ENCODE measurements at places on chromosomes 11 and 22.
A peak's percentile ranks its signal among the peaks of the same experiment; 100 is the strongest.

GRCh38 chr11:65120831-65121230, 1.1 kb downstream of the FAU start:
- no peak for DNase-seq

DNA sequence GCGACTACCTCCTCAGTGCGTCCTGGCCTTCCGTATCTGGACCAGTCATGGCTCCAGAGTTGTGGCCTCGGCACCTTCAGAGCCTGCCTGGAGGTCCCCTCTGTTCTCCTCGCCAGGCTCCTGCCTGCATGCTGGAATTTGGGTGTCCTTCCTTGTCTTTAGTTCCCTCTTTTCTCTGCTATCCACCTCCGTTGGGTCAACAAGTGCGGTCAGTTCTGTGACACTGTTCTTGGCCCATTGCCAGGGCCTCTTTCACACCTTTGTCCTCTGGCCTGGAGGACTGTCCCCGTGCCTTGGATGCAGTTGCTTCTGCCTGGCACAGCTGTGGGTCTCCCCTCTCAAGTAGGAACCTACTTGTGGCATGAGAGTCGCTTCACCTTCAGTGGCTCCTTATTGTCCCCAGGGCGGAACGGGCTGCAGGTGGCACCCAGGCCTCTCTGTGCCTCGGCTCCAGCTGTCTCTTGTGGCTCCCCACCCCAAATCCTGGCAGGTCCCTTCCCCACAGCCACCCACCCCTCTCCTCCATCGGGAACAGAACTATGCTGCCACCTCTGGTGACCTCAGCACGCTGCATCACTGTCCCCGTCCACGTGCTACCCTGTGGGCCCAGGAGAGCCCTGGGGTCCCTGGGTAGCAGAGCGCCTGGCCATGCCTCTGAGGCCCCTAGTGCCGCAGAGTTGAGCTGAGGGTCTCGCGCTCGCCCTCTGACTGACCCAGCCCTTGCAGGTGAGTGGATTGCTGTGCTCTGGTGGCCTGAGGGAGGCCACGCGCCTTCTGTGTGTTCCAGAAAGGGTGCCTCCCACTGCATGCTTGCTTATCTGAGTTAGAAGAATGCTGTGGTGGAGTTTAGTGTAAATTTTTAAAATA, 4.7 kb downstream of the DGCR8 start:
- peak; percentile 67 for DNase-seq

- no peak for DNase-seq
These were observed 451.9 kb downstream of the ETS1 start for GRCh38 chr11:128135451-128135850.

DNA sequence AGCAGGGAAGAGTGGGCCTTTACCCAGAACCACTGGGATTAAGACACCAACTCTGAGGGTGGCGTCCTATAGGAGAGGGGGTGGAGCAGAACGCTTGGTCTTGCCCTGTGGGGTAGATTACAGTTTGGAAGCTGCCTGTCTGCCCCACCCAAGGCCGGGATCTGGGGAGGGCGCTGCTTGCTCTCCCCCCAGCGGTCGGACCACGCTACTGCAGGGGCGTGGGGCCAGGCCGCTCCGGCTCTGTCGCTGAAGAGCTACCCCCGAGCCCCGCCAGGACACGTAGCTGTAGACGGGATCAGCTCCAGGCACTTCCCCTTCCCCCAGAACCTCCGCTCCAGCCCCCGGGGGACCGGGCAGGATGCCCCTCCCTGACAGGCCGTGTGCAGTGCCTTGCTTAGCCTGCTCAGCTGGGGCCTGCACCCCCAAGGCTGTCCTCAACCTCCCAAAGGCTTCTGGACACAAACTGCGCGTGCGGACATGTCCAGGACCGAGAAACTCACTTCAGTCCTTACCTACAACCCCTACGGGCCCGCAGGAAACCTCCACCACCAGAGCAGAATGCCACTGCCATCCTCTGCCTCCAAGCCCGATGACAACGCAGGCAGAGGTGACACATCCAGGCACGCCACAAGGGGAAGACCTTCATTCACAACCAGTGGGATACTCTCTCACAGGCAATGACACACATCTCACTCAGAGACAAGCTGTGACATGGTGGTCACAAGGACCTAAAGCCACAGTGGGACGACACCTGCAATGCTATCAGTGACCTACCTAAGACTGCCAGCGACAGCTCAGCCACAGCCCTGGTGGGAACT, 3.6 kb downstream of the AHNAK start:
- DNase-seq, result peak; percentile 75

DNA sequence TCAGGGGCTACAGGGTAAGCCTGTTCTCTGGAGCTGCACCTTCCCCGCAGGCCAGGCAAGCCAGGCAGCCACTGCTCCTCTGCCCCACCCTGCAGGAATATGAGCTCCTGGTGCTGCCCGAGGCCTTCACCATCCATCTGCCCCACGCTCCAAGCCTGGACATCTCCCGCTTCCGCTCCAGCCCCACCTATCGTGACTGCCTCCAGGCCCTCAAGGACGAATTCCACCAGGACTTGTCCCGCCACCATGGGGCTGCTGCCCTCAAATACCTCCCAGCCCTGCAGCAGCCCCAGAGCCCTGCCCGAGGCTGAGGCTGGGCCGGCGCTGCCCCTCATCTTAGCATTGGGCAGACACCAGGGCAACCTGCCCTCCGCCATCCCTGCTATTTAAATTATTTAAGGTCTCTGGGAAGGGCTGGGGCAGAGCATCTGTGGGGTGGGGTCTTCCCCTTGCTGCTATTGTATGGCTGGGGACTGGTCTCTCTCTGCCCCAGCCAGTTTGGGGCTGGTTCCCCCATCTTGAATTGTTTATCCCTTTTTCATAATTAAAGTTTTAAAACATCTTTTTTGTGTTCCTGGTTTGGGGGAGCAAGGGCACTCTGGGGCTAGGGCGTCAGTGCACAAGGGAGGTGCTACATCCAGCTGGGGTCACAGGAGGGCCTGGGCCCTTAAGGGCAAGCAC, 6.2 kb downstream of the LARGE2 start:
- no peak for DNase-seq

GRCh38 chr11:33987975-33988580, 63.5 kb upstream of the CAPRIN1 start:
- peak; percentile 70 for DNase-seq

GRCh38 chr11:44306918-44307244, 3.1 kb downstream of the ALX4 start:
- DNase-seq, result no peak

GRCh38 chr11:5696210-5696609, 6.6 kb downstream of the TRIM22 start:
- no peak for DNase-seq

DNA sequence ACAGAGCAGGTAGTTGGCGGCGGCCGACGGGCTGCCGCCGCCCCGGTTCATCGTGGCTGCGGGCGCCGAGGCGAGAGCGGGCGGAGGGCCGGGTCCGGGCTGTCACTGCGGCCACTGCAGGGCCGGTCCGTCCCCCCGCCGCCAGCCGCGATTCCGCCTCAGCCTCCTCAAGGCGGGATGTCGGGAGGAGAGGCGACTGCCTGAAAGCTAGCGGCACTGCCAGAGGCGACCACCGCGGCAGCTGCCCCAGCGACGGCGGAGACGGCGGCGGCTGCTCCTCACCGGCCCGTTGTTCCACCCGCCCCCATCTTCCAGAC, 234 bp downstream of the SESN3 start:
- DNase-seq, result no peak

DNA sequence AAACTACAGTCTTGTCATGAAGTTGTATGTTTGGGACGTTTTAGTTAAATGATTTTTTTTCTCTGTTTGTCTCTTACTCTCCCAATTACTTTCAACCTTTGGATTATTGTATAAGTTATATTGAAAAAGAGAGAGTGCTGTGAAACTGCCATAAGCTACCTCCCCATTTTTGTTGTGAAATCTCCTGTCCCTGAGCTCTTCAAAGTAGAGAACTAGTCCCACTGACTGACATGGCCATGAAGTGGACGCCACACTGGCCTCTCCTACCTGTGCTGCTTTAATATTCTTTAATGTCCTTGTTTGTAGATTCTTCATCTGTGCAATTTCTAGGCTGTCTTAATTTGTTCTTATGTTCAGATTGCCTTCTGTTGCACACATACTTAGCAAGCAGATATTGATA, 56.3 kb downstream of the PPFIA1 start:
- DNase-seq, result no peak
